ENCODE measurements at places on chromosomes 1 and 21.
A peak's percentile ranks its signal among the peaks of the same experiment; 100 is the strongest.

- no peak for DNase-seq
Measured at GRCh38 chr1:21871943-21872342, 59.9 kb downstream of the LDLRAD2 start.

DNA sequence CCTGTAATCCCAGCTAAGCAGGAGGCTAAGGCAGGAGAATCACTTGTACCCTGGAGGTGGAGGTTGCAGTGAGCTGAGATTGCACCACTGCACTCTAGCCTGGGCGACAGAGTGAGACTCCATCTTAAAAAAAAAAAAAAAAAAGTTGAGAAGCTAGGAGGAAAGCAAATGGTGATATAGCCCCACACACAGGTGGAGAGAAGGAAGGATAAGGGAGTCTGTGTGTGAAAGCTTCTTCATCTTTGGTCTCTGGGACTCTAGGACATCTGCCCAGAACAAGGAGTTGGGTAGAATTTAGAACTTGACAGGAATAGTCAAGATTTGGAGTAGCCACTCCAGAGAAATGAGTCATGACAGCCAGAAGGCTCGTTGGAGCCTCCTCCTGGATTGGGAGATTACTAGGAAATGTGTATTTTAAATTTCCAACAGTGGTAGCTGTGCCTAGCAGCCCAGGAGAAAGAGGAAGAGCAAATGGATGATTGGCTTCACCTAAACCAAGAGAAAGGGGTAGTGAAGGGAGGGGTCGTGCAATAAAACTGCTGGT lies 19.9 kb downstream of the NPL start:
- no peak for DNase-seq

- DNase-seq, result no peak
Measured at GRCh38 chr21:16086121-16086520, 356.3 kb downstream of the USP25 start.

DNA sequence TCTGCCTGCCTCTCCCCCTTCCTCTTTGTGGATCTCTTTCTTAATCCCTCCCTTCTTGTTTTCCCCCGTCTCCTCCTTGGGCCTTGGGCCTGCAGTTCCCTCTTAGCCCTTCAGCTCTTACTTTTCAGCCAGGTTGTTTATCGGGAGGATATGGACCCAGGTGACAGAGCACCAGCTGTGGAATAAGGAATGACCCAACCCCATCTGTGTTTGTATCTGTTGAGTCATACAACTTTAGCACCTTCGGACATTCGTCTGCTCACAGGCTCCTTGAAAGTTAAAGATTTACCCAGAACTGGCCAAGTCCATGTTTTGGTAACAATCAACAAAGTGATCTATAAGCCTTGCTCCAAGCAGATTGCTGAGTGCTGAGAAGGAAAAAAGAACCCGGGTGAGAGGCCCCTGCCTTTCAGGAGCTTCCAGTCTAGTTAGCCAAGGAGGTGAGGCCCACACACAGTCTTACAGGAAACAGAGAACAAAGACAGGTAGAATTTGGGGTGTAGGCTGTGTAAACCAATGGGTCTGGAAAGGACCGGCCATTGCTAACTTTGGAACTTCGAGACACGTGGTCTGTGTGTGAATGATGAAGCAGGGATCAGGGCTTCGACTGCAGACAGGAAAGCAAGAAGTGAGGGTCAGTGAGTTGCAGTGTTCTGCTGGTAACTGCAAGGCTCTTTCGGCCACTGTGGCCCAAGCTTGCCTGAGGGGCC lies 66.7 kb upstream of the F3 start:
- no peak for DNase-seq

DNA sequence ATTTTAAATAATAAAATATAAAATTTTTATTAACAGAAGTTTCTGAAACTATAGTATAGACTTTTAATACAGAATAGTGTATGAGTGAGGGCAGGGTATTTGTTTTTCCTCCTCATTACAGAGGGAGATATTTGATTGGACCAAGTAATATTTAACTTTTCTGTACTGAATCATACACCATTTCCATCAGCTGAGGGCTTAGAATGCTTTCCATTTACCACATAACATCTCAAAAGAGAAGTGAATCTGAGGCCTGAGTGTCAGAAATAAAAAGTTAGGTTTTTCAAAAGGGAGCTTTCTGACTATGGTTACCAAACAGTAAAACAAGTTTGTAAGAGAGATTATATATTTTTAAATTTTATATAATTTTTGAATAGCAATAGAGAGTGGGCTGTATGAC lies 29.5 kb downstream of the TLCD4 start:
- DNase-seq, result no peak

- DNase-seq, result no peak
Measured at GRCh38 chr1:59580257-59580656, 234.5 kb upstream of the HOOK1 start.

GRCh38 chr1:197093226-197093885 lies 26.3 kb upstream of the F13B start:
- no peak for DNase-seq

DNA sequence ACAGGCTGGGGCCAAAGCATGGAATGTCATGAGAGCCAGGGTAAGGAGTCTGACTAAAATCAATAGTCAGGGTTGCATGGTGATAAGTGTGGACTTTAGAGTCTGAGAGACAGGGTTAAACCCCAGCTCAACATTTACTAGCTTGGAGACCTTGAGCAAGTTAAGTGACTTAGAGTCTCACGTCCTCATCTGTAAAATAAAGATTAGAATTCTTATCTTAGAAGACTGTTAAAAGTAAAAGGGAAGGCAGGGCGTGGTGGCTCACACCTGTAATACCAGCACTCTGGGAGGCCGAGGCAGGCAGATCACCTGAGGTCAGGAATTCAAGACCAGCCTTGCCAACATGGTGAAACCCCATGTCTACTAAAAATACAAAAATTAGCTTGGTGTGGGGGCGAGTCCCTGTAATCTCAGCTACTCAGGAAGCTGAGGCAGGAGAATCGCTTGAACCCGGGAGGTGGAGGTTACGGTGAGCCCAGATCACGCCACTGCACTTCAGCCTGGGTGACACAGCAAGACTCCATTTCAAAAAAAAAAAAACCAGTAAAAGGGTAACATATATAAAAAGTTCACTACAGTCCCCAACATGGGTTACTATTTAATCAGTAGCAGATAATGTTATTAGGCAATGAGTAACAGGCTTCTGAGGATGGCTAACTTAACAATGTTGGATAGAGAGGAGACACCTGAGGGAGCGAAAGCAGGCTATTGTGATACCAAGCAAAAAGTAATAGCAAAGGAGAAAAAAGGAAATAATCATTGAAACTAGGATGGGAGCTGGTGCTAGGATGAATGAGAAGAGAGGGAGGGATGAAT lies 20.8 kb downstream of the TMCO1 start:
- no peak for DNase-seq

DNA sequence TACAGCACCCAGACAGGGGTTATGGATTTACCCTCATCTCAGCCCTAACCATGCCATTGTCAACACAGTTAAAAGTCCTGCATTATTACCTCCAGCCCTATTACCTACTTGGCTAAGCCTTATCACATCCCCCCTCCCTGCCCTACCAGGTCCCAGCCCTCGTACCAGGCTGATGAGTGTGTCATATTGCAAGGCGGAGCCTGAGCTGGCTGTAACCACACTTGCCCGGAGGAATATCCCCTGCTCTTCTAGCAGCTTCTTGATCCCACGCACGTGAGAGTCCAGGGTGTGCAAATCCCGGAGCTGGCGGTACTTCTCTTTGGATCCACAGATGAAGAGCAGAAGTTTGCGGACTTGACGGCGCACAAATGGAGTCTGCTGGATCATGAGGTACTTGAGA lies 87.4 kb downstream of the UBR4 start:
- peak; percentile 51 for DNase-seq

DNA sequence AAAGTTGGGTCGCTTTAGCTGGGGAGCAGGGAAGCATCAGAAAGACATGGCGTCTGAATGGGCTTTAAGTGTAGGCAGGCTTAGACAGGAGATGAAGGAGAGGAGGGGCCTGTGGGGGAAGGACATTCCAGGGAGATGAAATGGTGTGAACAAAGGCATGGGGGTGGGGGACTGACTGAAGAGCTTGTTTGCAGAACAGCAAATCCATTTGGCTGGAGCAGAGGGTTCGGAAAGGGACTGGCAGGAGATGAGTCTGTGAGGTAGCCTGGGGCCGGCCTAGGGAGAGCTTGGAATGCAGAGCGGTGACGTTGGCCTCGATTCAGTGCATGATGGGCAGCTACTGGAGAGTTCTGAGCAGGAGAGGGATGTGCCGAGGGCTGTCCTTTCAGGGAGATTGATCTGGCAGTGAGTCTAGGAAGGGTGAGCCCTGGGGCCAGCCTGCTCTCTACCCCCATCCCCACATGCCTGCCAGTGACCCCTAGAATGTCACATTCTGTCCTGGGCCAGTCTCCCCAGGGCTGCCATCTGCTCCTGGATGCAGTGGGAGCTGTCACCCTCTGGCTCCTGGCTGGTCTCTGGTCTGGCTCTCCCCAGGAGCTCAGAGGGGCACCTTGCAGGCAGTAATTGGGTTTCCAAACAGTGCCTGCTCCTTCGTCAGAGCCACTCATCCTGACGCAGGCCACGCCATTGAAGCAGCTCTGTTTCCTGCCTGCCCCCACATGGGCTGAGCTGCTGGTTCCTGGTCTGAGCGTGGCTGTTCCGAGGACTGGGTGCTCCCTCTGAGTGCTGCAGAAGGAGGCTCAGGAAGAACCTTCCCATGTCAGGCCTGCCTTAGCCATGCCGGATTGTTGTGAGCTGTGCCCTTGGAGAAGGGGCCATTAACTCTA lies 22.3 kb upstream of the TMEM222 start:
- no peak for DNase-seq

DNA sequence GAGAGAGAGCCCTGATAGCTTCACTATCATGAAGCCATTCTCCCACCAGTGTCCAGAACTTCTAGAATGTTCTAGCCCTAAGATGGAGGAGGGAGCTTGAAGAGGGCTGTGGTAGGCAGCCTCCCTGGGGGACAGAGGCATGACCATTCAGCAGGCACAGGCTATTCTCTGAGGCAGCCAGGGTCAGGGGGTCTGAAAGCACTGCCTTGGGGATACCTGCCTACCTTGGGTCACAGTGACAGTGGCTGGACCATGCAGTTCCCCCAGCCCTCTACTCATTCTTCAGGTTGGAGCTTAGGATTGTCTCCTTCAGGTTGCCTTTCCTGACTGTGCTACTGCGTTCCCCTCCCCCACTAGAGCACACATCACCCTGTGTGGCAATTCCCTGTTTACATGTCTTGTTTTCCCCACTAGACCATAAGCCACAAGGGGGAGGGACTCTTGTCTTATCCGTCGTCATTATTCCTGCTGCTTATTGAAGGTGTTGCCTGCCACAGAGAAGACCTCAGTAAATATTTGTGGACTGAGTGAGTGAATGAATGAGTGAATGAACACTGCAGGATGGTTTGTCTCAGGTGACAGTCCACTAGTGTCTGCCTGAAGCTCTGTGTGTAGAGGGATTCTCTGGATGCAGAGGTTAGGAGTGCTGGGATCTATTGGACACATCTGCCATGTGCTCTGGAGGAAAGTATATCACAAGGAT lies 5.2 kb downstream of the ZDHHC18 start:
- no peak for DNase-seq

DNA sequence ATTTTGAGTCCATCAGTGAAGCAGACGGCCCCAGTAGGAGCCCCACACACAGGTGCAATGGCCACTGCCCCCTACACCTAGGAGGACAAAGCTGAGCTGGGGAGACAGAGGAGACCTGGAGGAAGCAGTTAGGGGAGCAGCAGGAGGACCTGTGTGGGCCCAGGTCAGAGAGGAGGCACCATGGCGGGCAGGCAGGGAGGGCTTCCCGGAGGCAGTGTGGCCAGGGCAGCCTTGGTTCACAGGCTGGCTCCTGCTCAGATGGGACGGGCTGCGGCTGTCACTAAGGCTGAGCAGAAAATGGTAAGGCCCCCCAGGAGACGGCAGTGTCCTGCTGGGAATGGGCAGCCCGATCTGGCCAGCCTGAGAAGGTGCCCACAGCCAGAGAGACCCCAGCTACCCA lies 15.4 kb downstream of the MEGF6 start:
- no peak for DNase-seq

DNA sequence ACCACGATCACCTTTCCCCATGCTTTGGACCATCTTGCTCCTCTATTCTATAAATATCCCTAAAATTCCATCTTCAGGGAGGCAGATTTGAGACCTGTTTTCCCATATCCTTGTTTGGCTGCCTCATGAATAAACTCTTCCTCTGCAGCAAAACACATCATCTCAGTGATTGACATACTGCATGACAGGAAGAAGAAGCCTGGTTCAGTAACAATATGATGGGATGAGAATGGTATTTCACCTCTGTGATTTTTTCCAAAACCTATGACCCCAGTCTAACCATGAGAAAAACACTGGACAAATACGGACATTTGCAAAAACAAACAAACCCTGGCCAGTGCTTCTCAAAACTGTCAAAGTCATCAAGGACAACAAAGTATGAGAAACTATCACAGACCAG lies 53.8 kb upstream of the ZSWIM5 start:
- DNase-seq, result no peak

- no peak for DNase-seq
Measured at GRCh38 chr1:228838717-228839500, 103.6 kb downstream of the RHOU start.

- no peak for DNase-seq
Measured at GRCh38 chr1:179126338-179127060, 44.6 kb downstream of the TOR3A start.

- no peak for DNase-seq
Measured at GRCh38 chr1:159786966-159787365, 6.2 kb downstream of the DUSP23 start.

GRCh38 chr1:247121382-247121781 lies 17.2 kb upstream of the ZNF669 start:
- DNase-seq, result no peak

GRCh38 chr1:22567197-22567596 lies 3.9 kb downstream of the EPHA8 start:
- DNase-seq, result no peak
